ENCODE measurements at places on chromosomes 6 and 20.

DNA sequence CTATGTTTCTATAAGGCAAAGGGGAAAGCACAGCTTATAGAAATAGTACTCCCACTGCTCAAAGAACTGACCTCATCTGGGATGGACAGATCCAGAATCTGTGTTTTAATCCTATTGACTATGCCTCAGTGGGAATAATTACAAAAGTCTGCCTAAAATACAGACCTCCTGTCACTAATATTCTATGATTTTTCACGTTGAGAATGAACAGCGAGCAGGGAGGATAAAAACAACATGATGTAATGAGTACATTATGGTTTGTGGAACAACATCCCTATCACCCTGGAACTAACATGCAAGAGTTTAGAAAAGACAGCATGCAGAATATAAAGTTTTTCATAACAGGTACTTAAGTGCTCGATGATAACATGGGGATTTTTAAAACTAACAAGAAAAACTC is 53.9 kb downstream of the EPHA7 start:
- no peak for DNase-seq

GRCh38 chr20:8212286-8212685 is 80.2 kb downstream of the PLCB1 start:
- no peak for DNase-seq

DNA sequence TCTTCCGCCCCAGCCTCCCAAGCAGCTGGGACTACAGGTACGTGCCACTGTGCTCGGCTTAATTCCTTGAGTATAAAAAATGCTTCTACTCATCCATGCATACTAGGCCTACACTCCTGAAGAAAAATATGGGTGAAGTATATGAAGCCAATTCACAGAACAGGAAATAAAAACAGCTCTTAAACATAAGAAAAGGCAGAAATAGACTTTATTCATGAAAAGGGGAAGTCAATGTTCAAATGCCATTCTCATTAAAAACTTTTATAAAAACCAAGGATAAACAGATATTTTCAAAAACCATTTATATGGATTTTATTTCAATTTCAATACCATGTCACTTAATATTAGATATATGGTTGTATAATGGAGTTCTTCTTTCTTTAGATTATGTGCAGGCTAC is 18.3 kb downstream of the SERPINB9 start:
- no peak for DNase-seq

GRCh38 chr6:107841275-107841670 is 17.2 kb upstream of the SCML4 start:
- no peak for DNase-seq

DNA sequence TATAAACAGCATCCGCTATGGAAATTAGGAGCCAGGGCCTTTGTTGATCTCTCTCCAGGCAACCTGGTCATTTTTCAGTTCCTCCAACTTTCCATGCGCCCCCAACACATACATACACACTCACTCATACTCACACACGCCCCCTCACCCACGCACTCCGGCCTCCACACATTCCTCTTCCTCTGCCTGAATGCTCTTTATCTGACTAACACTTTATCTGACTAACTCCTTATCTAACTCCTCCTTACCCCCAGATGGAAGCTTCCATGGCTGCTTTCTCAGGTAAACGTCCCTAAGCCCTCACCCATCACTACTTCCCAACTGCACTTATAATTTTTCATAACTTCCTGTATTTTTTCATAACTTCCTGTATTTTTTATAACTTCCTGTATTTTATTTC is 17.4 kb downstream of the CASS4 start:
- no peak for DNase-seq

DNA sequence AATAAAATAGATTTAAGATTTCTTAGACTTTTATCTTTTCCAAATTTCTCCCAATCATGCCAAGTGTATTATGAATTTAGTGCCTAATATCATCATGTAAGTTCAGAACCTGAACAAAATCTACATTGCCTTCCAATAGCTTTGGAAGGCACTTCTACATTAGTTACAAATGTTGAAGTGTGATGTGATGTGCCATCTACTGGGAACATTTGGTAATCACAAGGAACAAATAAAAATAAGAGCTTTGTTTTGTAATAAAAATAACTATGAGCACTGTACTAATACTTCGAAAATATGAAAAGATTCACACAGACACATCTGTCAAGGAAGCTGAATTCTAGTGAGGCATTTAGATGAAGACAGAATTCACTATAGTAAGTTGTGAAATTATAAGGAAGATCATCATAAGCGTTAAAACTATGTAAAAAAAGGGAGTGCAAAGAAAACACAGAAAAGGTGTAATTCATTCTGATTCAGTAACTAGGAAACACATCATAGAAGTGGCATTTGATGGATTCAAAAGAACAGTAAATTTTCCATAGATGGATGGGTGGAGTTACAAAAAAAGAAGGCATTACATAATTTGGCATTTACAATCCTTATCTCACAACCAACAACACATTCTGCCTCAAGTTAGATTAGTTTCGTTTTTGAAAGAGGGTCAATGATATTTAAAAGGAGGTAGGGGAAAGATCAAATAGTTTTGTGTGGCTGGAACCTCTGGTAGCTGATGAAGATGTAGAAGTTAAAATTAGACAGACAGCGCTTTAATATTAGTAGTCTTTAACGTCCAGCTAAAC is 161.0 kb downstream of the ASCC3 start:
- no peak for DNase-seq
